ENCODE measurements at places on chromosomes 7 and 10.

- DNase-seq, result peak; percentile 100
These were observed at the start of gene EEPD1 for GRCh38 chr7:36152756-36153570. TSS of gene EEPD1 (plus strand) at chr7:36153254. CDS start at chr7:36154325, 1,071 bp downstream.

- DNase-seq, result peak; percentile 89
These were observed 449 bp upstream of the DPY19L1 start for GRCh38 chr7:35037526-35038341.

DNA sequence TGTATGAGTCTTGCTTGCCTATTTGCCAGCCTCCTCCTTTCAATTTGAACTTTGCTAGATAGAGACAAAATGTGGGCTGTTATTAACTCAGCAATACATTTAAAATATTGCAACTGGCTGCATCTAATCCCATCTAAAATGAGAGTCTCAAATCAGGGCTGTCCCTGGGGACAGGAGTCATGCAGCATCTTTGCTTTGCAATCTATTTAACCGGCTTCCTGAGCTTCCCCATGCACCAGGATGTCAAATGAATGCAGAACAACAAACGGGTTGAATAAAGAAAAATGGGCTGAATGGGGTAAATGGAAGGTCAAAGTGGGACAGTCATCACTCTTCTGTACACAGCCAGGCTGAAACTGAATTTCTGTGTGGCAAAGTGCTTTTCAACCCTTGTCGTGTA is 89.2 kb downstream of the AOAH start:
- no peak for DNase-seq

- DNase-seq, result no peak
These were observed 488.6 kb upstream of the PODXL start for GRCh38 chr7:132045002-132045401.

DNA sequence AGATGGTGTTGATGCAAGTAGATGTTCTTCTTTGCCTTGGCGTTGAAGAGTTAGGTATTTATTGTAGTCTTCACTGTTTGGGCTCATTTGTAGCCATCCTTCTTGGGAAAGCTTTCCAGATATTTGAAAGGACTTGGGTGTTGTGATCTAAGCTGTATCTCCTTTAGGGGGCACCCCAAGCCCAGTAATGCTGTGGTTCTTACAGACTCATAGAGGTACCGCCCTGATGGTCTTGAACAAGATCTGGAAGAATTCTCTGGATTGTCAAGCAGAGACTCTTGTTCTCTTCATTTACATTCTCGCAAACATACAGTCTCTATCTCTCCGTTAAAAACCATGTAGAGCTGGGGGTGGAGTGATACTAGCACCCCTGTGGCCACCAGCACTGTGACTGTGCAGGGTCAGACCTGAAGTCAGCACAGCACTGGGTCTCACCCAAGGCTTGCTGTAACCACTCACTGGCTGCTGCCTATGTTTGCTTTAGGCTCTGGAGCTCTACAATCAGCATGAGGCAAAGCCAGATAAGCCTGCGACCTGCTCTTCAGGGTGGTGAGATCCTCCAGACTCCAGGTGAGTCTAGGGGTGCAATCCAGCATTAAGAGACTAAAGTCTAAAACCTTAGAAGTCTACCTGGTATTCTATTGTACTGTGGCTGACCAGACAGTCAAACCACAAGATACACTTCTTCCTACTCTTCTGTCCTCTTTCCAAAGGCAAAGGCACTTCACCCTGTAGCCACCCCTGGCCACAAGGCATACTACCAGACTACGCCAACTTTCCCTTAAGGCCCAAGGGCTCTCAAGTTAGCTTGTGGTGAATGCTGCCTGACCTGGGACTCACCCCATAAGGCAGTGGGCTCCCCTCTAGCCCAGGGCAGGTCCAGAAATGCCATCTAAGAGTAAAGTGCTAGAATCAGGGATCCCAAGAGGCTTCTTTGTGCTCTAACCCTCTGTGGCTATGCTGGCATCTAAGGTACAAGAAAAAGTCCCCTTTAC is 209.7 kb upstream of the TMEM196 start:
- DNase-seq, result no peak

DNA sequence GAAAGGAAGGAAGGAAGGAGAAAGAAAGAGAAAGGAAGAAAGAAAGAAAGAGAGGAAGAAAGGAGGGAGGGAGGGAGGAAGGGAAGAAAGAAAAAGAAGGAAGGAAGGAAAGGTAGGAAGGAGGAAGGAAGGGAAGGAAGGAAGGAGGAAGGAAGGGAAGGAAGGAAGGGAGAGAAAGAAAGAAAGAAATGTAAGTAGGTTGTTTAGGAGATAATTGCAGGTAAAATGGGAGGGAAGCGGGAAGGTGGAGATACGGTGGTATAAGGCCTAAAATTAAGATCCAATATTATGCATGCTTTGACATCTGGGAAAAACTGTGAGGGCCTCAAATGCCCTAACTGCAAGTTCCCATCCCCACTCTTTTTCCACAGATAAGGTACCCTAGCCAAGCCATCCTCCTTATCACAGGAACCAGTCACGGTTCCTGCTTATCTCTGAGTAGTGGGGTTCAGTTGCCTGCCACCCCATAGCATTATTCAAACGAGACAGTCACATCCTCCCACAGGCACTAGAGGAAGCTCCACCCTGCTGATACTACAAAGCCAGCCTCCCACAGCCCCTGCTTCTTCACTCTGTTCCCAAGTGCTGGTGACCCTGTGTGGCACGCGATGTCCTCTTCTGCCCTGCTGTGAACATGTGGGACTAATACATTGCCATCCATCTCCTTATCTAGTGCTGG is 28.7 kb downstream of the ST8SIA6 start:
- DNase-seq, result no peak

DNA sequence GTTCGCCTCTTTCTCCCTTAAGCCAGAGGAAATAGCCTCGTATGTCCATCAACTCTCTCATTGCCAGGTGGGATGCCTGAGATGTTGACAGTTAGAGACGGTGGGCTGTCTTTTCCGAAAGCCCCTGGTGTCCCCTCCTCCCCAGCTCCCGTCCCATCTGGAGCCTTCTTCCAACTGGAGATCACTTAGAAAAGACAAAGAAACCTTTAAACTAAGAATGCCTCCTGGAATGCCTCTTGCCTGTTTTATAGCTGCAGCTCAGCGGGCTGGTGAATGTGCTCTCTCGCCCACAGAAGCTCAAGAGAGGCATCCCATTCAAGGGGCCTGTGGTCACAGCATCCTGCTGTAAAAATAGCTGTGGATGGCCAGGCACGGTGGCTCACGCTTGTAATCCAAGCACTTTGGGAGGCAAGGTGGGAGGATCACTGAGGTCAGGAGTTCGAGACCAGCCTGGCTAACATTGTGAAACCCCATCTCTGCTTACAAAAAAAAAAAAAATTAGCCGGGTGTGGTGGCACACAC is 5.2 kb upstream of the MYL10 start:
- DNase-seq, result no peak

Measured in T-helper 2 cell (primary cell).